ENCODE measurements at places on chromosomes 3 and 15.

DNA sequence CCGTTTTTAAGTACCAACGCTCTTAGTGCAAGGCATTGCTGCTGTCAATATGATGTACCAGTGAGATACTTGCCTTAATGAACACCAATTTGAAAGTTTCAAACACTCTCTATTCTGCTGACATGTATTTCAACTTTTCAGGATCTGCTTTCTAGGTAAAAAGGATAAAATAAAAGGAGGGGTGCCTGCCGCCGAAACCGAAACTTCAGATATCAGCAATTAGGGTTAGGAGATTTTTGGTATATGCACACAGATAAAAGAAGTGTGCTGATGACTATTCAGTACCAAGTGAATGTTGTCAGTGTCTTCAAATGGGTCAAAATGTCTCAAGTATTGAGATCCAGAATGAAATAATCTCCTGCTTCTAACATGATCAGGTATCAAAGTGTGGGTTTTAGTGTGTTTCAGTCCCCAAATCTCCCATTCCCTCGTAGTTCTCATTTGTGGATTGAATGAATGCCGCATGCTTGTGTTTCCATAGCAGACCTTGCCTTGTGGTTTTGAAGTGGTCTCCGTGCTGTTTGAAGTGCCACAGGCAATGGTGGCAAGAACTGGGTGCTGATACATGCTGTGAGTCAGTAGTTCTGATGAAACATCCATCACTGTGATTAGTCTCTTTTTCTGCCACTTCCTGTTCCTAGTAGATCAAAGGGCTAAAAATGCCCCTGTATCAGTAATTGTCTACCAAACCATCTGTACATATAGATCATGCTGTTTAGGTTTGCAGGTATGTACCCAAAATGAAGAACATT, 22.5 kb downstream of the CHST14 start:
- no peaks in the 10 kb centered on the region for H3K27me3 ChIP-seq
- no peak overlapping the region for H3K27ac ChIP-seq
- H3K4me1 ChIP-seq = no peaks in the 10 kb centered on the region
- no peaks in the 10 kb centered on the region for H3K36me3 ChIP-seq
- no peak overlapping the region for H3K4me3 ChIP-seq
- DNase-seq = no peak

- no peaks in the 10 kb centered on the region for H3K27me3 ChIP-seq
- peaks cover 6% of the 10 kb centered on the region for H3K36me3 ChIP-seq
- H3K4me1 ChIP-seq = peaks cover 9% of the 10 kb centered on the region
- no peak overlapping the region for H3K27ac ChIP-seq
These were observed 9.6 kb upstream of the TAGLN3 start for GRCh38 chr3:111989061-111989678.

GRCh38 chr3:109353057-109353456, 15.7 kb upstream of the DPPA4 start:
- H3K4me1 ChIP-seq = peaks cover 4% of the 10 kb centered on the region
- no peak for DNase-seq
- no peaks in the 10 kb centered on the region for H3K27me3 ChIP-seq
- no peak overlapping the region for H3K4me3 ChIP-seq
- no peaks in the 10 kb centered on the region for H3K36me3 ChIP-seq

GRCh38 chr3:126416943-126417342, 22.2 kb downstream of the CFAP100 start:
- no peaks in the 10 kb centered on the region for H3K4me1 ChIP-seq
- H3K27me3 ChIP-seq = peaks cover 75% of the 10 kb centered on the region
- H3K36me3 ChIP-seq = no peaks in the 10 kb centered on the region
- H3K4me3 ChIP-seq = no peak overlapping the region
- DNase-seq = peak; percentile 3

DNA sequence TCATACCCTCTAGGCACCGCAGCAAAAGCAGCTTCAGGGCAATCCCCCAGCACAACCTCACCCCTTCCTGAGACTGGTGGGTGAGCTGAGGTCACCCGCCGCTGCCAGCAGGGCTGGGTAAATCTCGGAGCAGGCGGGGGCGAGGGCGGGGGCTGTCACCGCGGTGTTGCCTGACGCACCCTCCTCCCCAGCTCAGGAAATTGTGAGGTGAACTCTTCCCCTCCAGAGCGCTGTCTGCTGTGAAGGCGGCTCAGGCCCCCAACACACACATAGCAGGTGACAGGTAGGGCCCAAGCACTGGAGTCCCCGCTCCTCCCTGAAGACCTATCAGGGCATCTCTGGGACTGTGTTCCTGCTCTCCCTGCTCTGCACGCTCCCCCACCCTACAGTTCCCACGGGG, 30.2 kb upstream of the FURIN start:
- H3K27ac ChIP-seq = no peak overlapping the region
- no peaks in the 10 kb centered on the region for H3K27me3 ChIP-seq
- peaks cover 32% of the 10 kb centered on the region for H3K4me1 ChIP-seq
- peak; percentile 75 for DNase-seq
- H3K36me3 ChIP-seq = no peaks in the 10 kb centered on the region
- H3K4me3 ChIP-seq = no peak overlapping the region

DNA sequence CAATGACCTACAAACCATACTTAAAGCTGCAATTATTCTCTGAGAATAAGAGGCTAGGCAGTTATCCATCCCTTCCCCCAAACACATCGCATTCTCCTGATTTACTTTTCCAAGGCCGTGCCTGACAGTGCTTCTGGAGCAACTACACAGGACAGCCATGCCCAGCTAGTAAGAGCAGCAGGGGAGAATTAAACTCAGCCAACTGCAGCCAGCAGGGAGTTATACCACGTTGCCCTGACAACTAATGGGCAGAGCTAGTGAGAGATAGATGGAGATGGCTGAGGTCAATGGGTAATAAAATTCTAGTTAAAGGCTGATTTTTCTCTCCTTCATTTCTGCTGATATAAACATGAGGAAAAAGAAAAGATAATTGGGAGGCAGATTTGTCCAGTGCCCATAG, 193.8 kb upstream of the PPP2R3A start:
- no peaks in the 10 kb centered on the region for H3K36me3 ChIP-seq
- H3K27ac ChIP-seq = no peak overlapping the region
- H3K27me3 ChIP-seq = no peaks in the 10 kb centered on the region

DNA sequence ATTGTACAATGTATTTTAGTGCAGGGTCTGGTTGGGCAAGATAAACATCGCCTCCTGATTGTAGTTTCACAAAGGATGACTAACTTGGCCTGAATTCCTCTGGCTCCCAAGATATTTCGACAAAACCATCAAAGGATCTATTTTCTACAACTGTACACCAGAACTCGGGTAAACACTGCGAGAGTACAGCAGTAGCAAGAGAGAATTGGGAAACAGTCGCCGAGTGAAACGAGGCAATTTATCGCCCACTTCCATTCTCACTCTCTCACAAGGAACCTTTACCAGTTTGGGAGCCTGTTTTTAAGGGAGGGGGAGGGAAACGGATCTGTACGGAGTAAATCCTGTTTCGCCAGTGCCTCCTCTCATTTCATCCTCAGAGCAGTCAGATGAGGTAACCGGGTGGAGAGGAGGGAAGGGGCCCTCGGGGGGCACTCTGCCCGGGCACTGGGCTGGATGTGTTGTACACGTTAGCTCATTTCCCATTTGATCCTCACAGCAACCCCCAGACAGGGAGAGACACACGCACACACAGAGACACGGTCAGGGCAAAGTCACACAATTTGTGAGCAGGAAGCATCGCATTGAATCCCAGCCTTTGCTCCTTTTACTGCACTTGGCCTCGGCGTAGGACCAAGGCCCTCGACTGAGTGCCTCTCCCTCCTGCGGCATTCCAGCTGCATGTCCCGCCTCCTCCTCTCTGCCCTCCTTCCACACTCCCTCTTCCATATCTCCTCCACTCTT, 120.1 kb downstream of the LIPC start:
- no peaks in the 10 kb centered on the region for H3K4me1 ChIP-seq
- no peaks in the 10 kb centered on the region for H3K36me3 ChIP-seq
- peak; percentile 23 for DNase-seq
- H3K27ac ChIP-seq = no peak overlapping the region
- peak overlapping the region; percentile 16 for H3K4me3 ChIP-seq

DNA sequence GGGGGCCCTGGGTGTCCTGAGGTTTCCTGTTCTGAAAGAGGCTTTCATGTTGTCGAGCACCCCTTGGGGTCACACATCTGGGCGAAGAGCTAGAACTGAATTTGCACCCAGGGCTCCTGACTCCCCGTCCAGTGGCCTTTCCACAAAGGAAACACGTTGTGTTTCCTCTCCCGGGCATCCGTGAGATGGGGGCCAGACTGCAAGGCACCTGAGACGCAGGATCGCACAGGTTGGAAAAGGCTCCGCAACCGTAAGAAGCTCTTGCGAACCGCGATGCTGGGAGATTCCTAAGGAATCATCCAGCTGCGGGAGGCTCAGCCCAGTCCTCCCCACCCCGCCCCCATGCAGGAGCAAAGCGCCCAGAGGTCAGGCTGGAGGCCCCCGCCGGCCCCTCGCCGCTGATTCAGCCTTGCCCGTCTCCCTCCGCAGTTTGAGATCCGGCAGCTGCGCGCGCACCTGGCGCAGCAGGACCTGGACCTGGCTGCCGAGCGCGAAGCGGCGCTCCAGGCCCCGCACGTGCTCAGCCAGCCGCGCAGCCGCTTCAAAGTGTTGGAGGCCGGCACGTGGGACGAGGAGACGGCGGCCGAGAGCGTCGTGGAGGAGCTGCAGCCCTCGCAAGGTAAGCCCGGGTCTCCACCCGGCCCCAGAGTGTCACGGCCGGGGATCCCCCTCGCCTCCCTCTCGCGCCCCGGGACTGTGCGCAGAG, 119.6 kb downstream of the ETFA start:
- H3K27ac ChIP-seq = peak overlapping the region; percentile 21
- H3K27me3 ChIP-seq = peaks cover 59% of the 10 kb centered on the region
- no peak for DNase-seq
- H3K4me3 ChIP-seq = no peak overlapping the region

GRCh38 chr3:143036557-143036956, 35.2 kb downstream of the U2SURP start:
- H3K27me3 ChIP-seq = no peaks in the 10 kb centered on the region
- H3K4me3 ChIP-seq = no peak overlapping the region
- H3K36me3 ChIP-seq = peaks cover 71% of the 10 kb centered on the region

DNA sequence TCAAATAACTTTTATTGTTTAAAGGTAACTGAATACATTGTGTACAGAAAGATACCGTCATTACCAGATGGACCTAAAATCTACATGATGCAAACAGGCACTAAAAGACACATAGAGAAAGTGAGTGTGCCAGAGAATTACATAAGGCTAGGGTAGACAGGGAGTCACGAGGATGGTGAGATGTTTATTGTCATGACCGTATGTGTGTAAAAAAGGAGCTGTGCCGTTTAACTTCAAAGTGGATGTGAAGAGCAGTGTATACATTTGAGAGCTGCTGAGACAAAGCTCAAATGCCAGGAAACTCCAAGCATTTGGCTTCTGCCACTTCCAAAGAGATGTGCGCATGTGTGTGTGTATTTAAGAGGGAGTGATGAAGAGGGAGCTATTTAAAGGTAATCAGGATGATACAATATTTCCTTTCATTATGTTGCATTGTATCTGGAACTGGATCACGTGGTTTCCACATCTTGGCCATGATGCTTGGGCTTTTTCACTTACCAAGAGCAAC, 51.4 kb upstream of the IGF1R start:
- H3K27ac ChIP-seq = no peak overlapping the region
- peak; percentile 51 for DNase-seq
- peaks cover 15% of the 10 kb centered on the region for H3K4me1 ChIP-seq
- H3K36me3 ChIP-seq = no peaks in the 10 kb centered on the region
- no peak overlapping the region for H3K4me3 ChIP-seq

DNA sequence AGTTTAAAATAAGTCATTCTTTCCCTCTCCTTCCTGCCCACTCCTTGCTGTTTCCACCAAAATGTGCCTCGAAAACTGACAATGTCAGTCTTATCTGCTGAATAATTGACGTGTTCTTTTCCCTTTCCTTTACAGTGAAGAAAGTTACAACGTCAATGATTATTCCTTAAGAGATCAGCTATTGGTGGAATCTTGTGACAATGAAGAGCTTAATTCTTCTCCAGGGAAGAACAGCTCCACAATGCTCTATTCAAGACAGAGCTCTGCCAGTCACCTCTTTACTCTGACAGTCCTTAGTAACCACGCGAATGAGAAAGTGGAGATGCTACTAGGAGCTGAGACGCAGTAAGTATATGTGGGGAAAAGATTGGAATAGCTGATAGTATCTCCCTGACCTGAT, 84.1 kb downstream of the DHX36 start:
- H3K36me3 ChIP-seq = peaks cover 30% of the 10 kb centered on the region
- H3K27ac ChIP-seq = no peak overlapping the region
- no peaks in the 10 kb centered on the region for H3K27me3 ChIP-seq
- H3K4me3 ChIP-seq = no peak overlapping the region
- H3K4me1 ChIP-seq = peaks cover 6% of the 10 kb centered on the region

DNA sequence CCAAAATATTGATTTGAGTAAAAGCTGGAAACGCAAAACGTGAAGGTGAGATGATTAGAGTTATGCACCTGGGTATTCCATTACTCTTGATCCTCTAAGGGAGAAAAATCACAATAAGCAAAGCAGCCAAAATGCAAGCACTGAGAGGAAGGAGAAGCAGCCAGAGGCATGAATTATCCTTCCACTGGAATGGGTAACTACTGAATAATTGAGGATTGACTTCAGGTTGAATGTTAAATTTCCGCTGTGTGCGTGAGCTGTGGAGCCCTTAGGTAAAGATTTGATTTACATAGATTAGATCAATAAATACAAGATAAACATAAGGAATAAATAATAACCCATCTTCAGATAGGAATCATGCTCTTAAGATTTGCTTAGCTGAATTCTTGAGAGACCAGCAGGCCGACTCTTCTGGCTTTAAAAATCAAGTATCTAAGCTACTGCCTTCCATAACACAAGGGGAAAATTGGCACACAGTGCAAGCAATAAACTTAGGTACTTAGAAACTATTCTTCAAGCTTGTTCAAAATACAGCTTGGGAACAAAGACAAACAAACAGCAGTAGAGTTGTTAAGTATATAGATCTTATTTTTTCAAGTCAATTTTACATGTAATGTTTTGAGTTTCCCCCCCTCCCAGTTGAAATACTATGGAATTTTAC, 1459.5 kb downstream of the ZPLD1 start:
- H3K27me3 ChIP-seq = no peaks in the 10 kb centered on the region
- H3K27ac ChIP-seq = no peak overlapping the region
- H3K4me1 ChIP-seq = no peaks in the 10 kb centered on the region
- DNase-seq = no peak
- no peak overlapping the region for H3K4me3 ChIP-seq

DNA sequence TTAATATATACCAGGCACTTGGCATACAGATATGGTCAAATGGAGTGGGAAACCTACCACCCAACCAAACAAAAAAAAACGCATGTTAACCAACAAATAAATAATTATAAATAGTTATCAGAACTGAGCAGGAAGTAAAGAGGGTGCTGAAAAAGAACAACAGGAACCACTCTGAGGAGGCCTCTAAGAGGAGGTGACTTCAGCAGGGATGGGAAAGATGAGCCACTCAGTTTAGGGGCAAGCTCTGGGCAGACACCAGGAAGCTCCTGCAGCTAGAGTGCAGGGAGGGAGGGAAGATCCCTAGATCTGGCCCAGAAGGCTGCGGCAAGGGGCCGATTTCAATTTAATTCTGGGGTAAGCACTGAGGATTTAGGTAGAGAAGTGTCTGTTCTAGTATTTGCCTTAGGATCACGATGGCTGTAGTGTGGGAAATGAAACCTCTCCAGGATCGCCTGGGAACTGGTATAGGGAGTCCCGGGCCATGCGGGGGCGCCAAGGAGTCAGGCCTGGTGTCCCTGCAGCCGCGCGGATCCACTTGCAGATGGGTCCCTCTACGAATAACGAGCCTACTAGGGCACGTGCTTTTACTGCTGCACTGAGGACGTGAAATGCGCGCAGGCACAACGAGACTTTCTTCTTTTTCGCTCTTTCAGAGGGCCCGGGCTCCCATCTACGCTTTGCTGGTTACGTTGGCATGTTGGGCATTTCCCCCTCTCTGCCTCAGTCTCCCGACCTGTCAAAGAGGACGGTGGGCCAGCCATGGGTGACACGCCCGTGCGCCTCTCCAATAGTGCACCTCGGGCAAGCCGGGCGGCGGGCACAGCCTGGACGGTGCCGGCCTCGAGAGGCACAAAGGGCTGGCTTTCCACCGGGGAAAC, 1.5 kb upstream of the LIMD1 start:
- DNase-seq = peak; percentile 94
- peaks cover 49% of the 10 kb centered on the region for H3K4me1 ChIP-seq
- peak overlapping the region; percentile 91 for H3K27ac ChIP-seq
- H3K27me3 ChIP-seq = no peaks in the 10 kb centered on the region
- peak overlapping the region; percentile 79 for H3K4me3 ChIP-seq
